ENCODE measurements at places on chromosomes 2 and 18.

DNA sequence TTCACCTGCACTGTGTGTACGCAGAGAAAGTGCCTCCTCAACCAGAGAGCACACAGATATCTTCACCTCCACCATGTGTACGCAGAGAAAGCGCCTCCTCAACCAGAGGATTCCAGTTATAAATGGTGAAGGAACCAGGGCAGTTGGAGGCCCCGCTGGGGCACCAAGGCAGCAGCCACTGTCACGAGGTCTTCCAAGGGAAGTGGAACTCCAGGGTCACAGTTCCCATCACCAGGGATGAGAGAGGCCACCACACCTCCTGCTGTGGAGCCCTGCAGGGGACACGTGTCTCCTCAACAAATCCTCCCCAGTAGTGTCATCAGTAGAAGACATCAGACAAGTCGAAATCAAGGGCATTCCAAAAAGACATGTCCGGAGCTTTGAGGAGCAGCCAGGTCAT is 28.2 kb upstream of the NFATC1 start:
- DNase-seq, result no peak

DNA sequence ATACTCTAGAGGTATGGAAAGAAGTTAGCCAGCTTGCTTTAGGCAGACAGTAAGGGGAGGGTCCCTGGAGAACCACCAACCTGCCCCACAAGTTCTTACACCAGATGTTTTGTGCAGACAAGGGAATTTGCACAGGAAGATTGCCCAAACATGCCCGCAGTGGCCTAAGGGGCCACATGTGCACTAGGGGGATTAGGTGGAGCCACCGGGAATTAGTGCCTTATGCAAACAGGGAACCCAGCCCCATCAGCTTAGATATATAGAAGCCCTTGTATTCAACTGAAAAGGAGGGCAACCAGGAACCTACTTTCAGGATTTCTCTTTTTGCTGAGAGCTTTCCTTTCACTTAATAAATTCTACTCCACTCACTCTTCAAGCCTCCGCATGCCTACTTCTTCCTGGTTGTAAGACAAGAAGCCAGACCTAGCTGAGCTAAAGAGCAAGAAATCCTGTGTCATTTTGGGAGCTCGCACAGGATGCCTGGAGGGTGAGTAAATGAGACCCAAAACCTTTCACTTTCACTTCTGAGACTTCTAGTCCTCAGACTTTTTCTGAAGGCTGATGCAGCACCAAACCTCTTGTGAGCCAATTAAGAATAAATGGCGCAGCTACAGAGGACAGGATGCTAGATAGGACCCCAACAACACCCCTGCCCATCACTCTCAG is 146.3 kb downstream of the GCA start:
- DNase-seq, result no peak

GRCh38 chr2:65292461-65293011 is 64.9 kb downstream of the ACTR2 start:
- no peak for DNase-seq

DNA sequence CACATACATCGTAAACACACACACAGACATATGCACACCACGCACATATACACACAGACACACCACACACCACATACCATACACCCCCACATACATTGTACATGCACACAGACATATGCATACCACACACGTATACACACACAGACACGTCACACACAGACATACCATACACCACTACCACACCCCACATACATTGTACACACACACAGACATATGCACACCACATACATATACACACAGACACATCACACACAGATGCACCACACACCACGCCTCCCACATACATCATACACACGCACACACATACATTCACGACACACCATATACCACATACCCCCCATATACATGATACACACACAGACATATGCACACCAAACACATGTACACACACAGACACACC is 58.4 kb downstream of the KIF5C start:
- no peak for DNase-seq

- no peak for DNase-seq
Measured at GRCh38 chr2:30789670-30790210, 17.5 kb downstream of the CAPN13 start.

DNA sequence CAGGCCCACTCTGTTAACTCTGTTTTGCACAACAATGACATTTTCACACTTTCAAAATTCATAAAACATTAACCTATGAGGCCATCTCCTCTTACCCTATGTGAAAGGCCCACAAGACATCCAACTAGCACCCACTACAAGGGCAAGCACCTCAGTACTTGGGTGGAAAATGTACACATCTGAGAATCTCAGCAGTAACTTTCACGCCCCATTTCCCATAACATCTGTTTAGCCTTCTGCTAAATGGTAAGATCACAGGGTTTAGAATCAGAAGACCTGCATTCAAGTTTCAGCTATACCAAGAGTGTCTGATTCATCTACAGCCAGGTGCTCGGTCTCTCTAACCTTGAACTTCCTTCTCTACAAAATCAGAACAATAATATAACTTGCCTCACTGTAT is 89.2 kb downstream of the SP100 start:
- no peak for DNase-seq

- DNase-seq, result no peak
Measured at GRCh38 chr2:229206548-229206947, 64.5 kb downstream of the PID1 start.

DNA sequence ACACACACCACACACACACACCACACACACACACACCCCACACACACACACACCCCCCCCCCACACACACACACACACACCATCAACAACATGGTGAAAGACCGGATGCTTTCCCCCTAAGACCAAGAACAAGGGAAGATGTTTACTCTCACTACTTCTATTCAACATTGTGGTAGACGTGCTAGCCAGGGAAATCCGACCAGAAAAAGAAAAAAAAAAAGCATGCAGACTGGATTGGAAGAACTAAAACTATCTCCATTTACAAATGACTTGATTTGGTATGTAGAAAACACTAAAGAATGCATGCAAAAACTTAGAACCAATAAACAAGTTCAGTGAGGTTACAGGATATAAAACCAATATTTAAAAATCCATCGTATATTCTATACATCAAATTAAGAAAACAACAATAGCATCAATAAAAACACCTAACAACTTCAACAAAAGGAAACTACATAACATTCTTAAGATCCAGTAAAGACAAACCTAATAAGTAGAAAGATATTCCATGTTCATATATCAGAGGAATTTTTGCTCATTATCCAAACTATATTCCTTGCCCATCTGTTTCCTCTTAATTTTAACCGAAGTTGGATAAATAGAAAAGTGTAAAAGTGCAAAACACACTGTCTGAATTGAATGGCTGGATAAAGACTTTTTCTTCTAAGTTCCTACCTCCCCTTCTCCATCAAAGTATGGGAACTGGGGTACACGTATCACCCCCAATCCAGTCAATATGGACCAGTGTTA is 51.5 kb upstream of the RNU4ATAC start:
- no peak for DNase-seq

DNA sequence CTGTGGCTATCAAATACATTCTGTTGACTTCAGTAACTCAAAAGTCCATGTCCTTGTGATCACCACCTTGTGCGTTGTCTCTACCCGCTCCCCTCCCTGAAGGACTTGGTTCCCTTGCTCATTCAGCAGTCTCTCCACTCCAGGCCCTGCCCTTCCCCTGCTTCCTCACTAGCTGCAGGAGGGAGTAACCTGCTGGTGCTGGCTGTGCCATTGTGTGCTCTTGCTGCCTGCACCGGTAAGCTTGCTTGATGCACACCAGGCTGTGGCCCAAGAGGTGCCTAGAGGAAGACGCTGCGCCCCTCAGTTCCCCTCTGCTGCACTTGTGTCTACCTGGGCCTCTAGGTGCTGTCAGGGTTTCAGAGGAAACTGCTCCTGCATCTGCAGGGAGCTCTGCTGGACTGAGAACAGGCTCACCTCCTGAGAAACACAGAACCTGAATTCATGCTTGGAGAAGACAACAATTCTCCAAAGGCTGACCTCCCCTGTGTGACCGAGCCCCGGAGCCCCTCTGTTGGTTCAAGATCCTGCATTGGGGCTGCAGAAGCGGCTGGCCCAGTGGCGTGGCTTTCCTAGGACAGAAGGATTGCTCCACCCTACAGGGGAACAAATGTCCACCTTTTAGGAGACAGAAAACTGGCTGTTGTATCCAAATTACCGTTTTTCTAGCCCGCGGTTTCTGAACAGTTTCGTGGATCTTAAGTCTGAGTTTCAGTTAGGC is 33.6 kb downstream of the PTPRM start:
- DNase-seq, result no peak

- no peak for DNase-seq
Measured at GRCh38 chr2:64622443-64623241, 31.1 kb downstream of the SERTAD2 start.

- no peak for DNase-seq
Measured at GRCh38 chr2:183519371-183520056, 395.3 kb downstream of the NUP35 start.

DNA sequence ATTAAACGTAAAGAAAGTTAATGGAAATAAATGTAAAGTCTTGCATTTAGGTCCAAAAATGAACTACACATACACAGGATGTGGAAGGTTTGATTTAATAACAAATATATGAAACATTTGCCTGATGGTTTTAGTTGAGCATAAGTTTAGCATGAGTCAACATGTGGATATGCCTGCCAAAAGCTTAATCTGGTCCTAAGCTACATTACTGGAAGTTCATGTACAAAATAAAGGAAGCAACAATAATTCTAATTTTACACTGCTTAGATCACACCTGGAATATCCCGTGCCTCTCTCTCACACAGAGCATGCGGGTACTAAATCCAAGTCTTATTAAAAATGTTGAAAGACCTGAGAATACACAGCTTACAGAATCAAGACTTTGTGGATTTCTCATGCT is 276.5 kb upstream of the NRP2 start:
- no peak for DNase-seq

DNA sequence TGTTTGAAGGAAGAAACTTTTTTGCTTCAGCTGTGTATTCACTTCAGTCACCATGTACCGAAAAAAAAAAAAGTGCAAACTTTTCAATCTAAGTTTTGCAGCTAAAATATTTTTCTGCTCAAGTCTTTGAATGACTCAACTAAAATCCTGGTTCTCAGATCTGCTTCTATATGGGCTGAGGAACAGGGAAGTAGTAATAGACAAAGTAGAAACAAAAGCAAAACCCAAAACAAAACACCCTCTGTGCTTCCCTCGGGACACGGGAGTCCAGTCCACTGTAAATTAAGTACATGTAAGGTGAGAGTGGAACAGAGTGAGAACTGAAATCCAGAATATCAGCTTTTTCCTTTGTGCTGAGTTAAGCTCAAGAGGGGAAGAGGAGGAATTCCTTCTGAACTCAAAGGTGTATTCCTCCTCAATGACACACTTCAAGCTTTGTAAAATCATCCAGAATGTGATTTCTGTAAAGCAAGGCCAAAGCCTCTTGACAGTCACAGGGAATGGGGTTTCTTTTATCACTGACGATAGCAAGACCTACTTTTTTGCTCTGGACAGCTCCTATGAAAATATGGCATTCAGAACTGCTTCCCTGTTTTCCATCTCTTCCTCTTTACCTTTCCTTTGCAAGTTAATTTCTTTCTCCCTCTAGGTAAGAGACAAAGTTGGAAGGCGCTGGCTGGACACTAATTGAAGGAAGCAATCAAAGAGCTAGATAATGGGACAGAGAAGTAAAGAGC is 433.5 kb upstream of the MMADHC start:
- DNase-seq, result no peak

- peak; percentile 53 for DNase-seq
Measured at GRCh38 chr2:102304711-102305611, 6.4 kb upstream of the IL1RL1 start.

DNA sequence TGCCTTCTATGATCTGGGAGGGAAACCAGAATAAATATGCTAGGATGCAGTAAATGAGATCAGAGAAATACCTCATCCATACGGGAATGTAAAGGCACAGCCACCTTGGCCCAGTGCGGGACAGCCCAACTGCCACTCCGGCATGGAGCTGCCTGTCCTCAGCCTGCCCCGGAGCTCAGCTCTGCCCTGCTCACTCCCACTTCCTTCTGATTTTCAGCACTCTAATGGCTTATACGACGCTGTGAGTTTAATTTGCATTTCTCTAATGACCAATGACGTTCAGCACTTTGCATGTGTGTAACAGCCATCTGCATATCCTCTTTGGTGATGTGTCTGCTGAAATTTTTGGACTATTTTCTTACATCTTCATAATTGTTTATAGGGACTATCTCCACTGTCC is 172.5 kb upstream of the RAB6C start:
- no peak for DNase-seq

DNA sequence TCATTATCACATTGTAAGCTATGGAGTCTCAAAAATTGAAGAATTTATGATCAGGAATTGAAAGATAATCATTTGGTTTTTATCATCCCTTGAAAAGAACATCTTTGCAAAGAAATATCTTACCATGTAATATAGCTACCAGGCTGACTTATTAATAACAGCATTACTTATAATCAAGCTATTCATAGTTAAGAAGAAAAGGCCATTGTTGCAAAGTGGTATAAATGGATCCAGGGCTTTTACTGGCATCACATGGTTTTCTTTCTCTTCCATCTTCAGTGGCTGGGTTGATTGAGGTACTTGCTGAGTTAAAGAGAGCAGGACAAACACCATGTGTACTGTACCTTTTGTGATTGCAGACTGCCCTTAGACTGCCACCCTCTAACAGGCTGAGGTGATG is 39.6 kb downstream of the MFSD6 start:
- DNase-seq, result no peak

GRCh38 chr2:15804691-15805090 is 135.7 kb upstream of the MYCN start:
- DNase-seq, result no peak

DNA sequence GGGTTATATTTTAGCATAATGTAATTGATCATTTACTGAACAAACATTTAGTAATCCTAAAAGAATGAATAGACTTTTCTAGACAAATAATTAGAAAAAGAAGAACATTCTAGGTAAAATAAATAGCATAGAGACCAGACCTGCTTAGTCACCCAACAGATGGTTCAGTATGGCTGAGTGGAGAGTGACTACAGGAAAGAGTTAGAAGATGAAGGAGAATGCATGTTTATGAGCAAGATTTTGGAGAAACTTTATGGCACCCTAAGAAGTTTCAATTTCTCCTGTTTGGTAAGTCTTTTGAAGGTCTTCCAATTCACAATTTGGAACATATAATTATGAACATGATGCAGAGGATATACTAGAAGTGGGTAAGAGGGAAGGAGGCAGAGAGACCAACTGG is 32.9 kb downstream of the FAP start:
- DNase-seq, result no peak

- no peak for DNase-seq
Measured at GRCh38 chr2:212815453-212815852, 276.9 kb upstream of the ERBB4 start.

GRCh38 chr2:221203125-221203524 is 369.0 kb downstream of the EPHA4 start:
- no peak for DNase-seq

DNA sequence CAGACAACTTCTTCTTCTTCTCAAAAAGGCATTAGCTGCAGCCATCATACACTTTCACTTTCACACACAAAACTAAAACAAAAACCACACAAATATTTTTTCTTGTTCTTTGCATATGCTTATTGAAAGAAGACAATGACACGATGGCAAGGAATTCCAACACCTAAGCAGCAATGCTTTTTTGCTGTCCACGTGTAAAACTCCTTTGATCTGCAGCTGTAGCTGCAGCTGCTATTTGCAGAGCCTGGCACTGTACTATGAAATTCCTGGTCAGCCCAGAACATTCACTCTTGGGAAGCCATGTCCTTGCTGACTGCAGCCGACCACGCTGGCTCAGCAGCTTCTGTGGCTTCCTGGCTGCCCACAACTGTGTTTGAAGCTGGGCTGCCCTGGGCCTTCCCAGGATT is 316.2 kb downstream of the CDH2 start:
- DNase-seq, result no peak

GRCh38 chr2:20488782-20489181 is 41.9 kb downstream of the RHOB start:
- no peak for DNase-seq
